Suprapubic skin (tissue), 4 donors: ENCODE measurements at places on chromosomes 2 and 18. TPM values are rescaled to one million over a fixed set of nuclear protein-coding genes. Genes with fewer than 3 reads are reported as not detected.

Gene SERPINB4
- total RNA-seq: 0.44 TPM

Gene SERPINB10
- 1.9 TPM for total RNA-seq

Gene UGT1A8
- not detected for total RNA-seq

Gene CENPA
- 3.7 TPM for total RNA-seq
